ENCODE measurements at places on chromosomes 7 and 10.

GRCh38 chr10:21758239-21758638, 224.2 kb downstream of the MLLT10 start:
- no peak for ATAC-seq

- ATAC-seq: no peak
Measured at GRCh38 chr7:105036217-105037168, 22.5 kb downstream of the KMT2E start.

DNA sequence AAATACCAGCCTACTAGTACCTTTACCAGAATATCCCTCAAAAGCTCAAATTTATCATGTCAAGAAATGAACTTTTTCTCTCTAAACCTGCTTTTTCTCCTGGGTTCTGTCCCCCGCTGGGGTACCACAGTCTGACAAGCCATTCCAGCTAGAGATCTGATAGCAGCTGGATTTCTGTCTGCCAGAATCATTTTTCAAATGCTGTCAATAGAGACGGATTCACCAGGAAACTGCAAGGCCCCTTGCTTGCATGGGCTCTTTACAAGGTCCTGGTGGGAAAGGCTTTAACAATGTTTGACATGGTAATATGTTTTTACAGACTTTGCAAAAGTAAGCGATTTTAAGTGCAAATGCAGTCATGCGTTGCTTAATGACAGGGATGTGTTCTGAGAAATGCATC, 4.9 kb upstream of the ANXA11 start:
- ATAC-seq: no peak

GRCh38 chr7:73668103-73668885, 663 bp downstream of the VPS37D start:
- peak; percentile 26 for ATAC-seq

GRCh38 chr10:14751014-14751896, 23.4 kb downstream of the FAM107B start:
- peak; percentile 58 for ATAC-seq

GRCh38 chr10:36779238-36779846, 346.1 kb upstream of the ANKRD30A start:
- peak; percentile 85 for ATAC-seq

- ATAC-seq: peak; percentile 28
Measured at GRCh38 chr10:45000138-45000751, 478 bp upstream of the ZNF22 start.

- ATAC-seq: peak; percentile 97
Measured at GRCh38 chr7:93873998-93874574, 16.5 kb downstream of the TFPI2 start.

DNA sequence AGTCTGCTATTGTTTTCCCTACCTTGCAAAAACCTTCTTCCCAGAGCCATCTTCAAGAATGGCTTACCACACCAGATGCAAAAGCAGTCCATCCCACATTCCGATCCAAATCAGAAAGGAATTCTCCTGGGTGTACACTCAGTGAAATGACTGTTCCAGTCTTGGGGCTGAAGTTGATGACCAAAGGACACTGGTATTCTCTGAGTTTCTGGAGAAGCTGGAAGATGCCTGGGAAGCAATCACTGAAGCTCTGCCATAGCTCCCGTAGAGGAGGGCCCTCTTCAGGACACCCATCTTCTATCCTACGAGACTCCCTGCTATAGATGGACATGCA, 155.7 kb downstream of the LCOR start:
- ATAC-seq: no peak

- ATAC-seq: no peak
Measured at GRCh38 chr10:47457528-47457820, 26.4 kb downstream of the ANXA8 start.

DNA sequence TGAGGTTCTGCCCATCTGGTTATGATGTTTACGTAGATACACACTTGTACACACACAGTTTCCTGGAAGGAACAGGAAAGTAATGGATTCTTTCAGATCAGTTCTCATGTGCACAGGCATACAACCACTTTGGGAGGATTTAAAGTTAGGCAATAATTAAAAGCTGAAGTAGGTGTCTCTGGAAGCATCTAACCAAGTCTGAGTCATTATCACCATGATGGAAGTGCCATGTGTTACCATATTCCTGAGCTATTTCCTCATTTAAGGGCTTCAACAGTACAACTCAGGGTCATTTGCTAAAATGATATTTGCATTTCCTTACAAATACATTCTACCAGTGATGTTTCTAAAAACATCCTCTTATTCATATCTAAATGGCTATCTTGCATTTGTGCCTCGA, 41.4 kb upstream of the BET1 start:
- no peak for ATAC-seq

DNA sequence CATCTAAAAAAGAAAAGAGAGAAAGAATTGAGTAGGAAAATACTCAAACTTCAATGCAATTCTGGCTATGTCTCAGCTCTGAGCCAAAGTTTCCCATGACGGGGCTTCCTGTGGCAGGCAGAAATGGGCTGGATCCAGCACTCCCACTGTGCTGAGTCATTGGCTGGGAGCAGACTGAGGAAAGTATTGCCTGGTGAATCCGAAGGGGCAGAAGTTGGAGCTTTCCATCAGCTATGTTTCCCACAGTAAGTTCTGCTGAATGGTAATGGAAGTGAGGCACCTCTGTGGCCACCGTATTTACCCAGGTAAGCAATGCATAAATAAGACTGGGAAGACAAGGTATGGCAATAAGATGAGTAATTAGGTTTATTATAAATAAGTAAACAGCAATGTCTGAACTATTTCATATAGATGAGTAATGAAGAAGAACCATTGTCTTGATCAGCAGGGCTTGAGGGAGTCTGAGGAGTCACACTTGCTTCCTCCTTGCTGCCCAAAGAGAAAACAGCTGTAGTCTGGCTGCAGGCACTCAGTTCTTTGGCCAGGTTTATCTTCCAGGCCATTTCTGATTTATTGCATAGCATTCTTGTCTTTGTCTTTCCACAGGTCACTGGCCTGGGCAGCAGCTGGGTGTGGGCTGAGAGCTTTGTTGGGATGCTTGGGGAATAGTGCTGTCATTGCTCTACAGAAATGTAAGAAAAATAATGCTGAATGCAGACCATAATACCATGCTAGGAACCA, 255.3 kb downstream of the DNAJB9 start:
- ATAC-seq: peak; percentile 86

- no peak for ATAC-seq
Measured at GRCh38 chr7:143849785-143850479, 52.0 kb downstream of the TCAF1 start.

GRCh38 chr10:3595736-3596135, 189.3 kb downstream of the KLF6 start:
- ATAC-seq: no peak

DNA sequence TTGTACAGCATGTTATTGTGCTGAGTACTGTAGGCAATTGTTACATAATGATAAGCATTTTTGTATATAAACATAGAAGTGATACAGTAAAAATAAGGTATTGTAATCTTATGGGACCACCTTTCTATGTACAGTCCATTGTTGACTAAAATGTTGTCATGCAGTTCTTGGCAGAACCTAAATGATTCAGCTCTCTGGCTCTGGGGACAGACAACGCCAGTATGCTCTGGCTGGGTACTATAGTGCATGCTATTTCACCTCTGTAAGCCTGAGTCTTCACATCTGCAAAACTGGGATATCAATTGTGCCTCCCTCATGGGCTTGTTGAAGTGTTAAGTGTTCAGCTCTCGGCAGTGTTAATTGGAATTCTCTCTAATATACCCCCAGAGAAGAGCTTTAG, 674.3 kb downstream of the INHBA start:
- ATAC-seq: peak; percentile 38

- peak; percentile 66 for ATAC-seq
Measured at GRCh38 chr10:100826983-100827818, 81.8 kb downstream of the PAX2 start.

DNA sequence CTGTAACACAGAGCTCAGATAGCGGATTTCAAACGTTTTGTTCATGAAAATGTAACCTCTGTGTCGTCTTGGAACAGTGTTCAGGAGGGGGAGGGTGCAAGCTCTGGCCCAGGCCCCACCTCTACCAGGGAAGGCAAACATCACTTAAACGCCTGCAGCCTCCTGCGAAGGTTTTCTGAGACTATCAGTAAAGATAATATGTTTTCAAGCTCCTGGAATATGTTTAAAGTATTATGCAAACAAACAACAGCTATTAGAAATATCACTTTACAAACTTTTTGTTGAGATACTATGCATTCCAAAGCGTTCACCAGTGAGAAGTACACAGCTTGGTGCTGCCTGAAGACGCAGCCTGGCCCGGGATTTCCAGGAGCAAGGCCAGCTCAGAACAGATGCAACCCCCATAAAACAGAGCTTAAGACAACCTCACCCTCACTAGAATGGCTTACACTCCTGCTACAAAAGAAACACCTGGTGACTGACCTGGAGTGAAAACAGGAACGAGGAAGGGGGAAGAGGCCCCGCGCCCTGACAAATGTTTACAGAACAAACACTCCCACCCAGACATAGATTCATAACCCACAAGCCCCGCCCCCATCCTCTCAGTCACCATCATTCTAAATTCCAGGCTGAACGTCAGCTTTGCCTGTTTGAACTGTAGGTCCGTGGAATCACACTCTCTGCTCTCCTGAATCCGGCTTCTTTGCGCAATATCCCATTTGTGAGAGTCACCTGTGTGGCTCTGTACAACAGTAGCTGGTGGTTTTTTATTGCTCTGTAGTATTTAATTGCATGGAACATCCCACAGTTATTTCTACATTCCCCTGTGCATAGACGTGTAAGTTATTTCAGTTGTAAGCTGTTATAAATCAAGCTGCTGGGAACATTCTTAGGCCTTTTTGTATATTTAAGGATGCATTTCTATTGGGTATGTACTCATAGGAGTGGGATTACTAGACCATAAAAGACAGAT, 155.0 kb downstream of the PTPRN2 start:
- peak; percentile 82 for ATAC-seq

Measured in motor neuron (in vitro differentiated cells).